Esophagus squamous epithelium (tissue), 5 donors: ENCODE measurements at places on chromosomes 6 and 20. TPM values are rescaled to one million over a fixed set of nuclear protein-coding genes. Genes with fewer than 3 reads are reported as not detected.

GRCh38 chr20:37911838-37912281 is 8.9 kb downstream of the VSTM2L start:
- no peak for DNase-seq

DNA sequence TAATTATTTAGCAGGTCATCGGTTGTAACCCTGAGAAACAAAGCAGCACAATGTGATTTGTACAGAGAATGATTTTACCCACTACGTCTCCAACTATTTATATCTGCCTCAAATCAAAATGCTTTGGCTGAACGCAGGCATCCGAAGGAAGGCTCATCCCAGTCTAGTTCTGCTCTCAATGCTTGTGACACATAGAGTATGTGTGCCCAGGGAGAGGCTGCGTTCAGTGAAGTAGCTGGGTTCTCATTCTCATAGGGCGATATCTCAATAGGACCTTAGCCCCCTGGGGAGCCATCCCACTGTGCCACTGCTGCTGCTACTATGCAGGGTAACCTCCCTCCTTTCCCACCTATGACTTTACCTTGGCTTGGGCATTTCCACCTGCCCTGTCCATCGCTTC is 407 bp downstream of the GABRR2 start:
- no peak for DNase-seq

SRXN1 gene
- 73.4 TPM for total RNA-seq

GNAS-AS1 gene
- total RNA-seq, result 0.48 TPM

DNA sequence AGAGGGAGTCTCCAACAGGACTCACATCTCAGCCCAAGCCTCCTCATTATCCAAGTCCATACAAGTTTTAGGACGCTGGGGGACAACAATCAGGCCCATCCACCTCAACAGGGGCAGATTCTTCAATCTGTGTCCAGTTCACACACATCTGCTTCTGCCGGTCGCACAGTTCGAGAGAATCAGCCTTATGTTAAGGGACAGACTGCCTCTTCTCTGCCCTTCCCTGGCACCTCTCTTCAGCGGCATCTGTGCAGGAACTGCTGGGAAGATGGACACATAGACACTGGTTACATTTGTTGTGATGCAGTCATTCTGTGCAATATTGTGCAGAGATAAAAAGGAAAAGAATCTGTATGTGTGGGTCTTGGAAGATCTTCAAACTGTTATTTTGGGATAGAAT is 21.0 kb downstream of the ULBP1 start:
- no peak for DNase-seq

DNA sequence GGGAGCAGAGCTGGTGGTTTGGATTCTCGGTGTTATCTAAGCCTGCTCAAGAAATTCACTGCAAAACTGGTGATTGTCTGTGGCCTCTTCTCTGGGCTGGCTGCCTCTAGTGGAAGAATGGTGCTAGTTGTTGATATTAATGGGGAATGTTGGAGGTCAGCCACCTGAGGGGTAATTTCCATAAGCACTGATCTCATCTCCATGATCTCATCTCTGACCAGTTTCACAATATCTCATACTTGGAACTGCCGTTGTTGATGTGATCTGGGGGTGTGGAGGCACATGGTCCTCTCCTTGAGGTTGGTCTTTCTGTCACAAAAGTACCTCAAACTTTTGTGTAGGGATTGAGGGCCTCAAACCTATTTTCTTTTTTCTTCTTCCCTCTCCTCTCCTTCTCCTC is 102.6 kb downstream of the CD109 start:
- no peak for DNase-seq

DNA sequence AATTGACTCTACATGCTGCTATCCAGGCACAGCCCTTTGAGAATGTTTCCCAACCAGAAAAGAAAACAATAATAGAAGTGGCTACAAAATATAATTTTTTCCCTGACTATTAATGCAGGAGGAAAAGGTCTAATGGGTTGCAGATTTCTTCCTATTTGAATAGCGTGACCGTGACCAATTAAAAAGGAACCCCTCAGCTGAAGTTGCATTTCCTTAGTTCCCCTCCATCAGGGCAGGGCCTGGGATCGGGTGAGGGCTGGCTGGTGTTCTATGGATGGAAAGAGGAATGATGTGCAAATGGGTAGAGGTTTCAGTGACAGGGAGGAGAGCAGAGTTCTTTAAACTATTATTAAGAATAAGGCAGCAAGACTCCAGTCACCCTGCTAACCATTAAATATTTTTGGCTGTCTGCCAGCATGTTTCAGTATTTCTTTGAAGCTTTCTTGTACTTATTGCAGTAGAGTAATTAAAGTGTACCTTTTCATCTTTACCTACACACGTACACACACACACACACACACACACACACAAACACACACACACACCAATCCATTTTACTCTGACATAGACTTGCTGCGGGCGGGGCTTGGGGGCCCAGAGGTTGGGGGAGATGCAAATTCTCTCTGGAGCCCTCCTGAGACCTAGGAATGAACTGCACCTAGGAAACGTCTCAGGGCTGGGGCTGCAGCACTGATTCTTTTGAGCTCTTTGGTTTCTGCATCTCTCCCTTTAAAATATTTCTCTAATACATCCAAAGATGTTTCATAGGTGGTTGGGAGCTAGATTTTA is 154.8 kb upstream of the SLC35B3 start:
- DNase-seq, result no peak

GRCh38 chr6:97198046-97198565 is 84.9 kb downstream of the MMS22L start:
- DNase-seq, result no peak

GRCh38 chr6:141316236-141316635 is 816.5 kb upstream of the GJE1 start:
- no peak for DNase-seq

DNA sequence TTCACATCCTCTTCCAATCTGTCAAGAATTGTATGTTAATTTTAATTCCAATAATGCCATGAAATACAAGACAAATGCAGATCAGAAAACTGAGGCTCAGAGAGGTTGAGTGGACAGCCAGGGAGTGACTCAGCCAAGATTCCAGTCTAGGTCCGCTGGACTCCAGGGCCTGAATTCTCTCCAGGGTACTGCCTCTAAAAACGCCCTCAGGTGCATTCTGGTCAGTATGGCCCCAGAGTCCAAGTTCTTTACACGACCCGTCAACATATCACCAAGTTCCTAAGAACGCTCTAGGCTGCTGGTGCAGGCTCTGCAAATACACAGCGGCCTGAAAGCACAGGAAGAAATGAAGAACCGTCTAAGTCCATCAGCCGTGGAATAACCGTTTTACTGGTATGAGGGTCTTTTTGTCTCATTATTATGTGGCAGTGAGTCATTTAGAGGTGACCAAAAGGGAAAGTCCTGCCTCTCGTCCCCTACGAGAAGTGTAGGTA is 709 bp upstream of the ASXL1 start:
- no peak for DNase-seq

DNA sequence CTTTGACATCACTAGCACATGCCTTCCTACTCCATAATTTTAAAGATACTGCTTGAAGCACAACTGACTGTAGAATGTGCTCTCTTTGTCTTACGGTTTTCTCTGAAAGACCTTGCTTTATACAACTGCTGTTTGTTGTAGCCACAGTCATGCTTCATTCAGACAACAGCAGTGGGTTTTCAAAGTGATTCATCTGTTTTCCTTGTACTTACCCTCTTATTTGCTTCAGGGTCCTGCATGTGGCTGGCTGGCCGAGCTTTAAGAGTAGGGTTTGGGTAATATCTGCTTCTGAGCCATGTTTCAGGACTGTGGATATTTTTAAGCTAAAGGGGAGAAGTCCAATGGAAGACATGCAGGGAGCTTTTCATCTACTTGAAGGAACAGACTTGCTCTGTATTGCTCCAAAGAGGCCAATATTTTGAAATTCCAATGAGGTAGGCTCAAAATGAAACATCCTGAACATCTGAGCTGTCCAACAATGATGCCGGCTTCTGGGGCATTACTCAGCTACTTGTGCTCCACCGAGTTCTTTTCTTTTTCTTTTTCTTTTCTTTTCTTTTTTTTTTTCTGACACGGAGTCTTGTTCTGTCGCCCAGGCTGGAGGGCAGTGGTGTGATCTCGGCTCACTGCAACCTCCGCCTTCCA is 160.2 kb upstream of the SGK1 start:
- DNase-seq, result no peak

MRPS18B gene
- 56.3 TPM for total RNA-seq

GRCh38 chr20:3045042-3045815 is 623 bp upstream of the MRPS26 start:
- peak; percentile 44 for DNase-seq

CALHM5 gene
- total RNA-seq, result 0.04 TPM

GPLD1 gene
- 0.92 TPM for total RNA-seq

GRCh38 chr6:88629838-88630494 is 333.5 kb downstream of the RNGTT start:
- no peak for DNase-seq

GRCh38 chr20:46113113-46113470 is 5.0 kb upstream of the CD40 start:
- no peak for DNase-seq

DNA sequence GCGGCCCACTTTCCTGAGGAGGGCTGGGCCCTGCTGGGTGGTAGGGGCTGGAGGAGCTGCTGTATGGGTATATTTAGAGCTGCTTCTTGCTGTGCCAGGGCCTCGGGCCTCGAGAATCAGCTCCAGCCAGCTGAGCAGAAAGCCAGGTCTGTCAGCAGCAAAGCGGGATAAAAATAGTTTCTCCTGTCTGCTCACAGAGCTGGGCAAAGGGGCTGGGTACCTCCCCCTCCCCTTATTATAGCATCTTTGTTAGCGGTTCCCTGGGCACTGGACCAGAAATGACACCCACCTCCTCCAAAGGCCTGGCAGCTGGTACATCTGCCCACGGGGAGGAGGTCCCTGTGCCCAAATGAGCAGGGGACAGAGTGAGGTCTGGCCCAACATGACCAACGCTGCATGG is 6.0 kb downstream of the SCRT2 start:
- DNase-seq, result no peak

DNA sequence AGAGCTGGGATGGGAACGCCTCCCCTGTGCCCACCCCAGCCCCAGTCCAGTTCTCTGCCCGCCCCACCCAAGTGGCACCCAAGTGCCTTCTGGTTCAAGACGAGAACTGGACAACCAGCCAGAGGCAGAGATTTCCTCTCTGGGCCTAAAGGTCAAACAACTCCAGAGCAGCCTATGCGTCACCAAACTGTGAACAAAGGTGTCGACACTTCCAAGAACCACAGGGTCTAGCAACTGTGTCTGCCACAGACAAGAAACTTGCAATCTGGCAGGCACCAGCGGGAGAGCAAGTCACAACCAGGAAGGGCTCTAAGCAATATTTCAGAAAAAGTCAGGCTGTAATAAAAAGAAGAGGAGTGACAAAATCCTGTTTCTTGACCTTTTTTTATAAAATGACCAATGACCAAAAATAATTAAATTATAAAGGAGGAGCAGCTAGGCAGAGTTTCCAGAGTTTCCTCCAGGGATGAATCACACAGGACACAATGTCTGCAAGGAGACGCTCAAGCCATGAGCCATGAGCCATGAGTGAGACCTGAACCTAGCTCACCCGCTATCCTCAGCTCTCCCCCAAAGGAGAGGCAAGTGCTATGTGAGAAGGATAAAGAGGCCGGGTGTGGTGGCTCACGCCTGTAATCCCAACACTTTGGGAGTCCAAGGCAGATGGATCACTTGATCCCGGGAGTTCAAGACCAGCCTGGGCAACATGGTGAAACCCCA is 11.1 kb downstream of the EDEM2 start:
- DNase-seq, result no peak

DNA sequence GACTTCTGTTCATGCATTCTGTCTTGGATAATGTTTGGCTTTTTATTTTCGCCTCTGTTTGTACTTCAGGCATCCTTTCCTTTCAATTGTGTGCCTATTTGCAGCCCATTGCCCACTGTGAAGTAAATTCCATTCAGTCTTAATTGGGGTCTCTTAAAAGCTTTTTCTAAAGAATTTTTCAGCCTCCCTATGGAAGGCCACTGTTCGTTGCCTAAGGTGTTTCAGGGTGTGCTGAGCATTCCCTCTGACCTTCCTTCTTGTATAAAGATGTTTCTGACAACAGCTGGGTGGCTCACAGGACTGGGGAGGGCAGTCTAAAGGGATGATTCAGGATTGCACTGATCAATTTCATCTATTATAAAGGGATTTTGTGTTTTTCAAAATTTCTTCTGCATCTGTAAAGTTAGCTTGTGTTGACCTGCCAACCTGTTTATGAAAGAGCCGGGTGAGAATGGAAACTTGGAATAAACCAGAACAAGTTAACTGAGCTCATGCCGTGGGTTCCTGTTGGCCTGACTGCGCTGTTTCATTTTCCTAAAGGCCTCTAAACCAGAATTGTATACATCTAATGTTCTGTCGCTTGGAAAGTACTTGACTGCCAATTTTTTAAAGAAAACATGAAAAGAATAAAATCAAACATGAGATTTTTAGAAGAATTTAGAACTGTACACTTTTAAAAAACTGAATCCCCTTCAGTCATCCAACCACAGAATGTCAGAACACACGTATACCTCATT is 14.3 kb downstream of the PHACTR2 start:
- no peak for DNase-seq

TFEB gene
- 14.6 TPM for total RNA-seq

- DNase-seq, result no peak
These were observed 13.9 kb upstream of the TSHZ2 start for GRCh38 chr20:52958211-52958610.

DNA sequence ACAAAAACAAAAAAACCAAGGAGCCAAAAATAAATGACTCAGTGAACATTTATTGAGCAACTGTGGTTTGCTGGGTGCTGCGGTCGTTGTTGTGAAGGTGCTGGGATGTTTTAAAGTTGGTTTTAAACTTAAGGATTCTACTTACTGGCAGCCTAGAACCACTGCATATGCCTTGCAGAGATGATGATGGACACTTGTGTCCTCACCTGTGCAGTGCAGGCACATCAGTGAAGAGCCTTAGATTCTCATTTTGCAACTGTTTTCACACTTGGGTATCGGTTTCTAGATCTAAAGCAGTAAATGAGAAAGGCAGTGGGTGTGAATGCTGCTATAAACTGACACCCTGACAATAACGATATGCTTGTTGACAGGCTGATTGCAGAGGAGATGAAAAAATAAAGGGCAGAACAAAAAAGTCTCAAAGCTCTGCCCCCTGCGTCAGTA is 68.8 kb downstream of the UTRN start:
- no peak for DNase-seq

DNA sequence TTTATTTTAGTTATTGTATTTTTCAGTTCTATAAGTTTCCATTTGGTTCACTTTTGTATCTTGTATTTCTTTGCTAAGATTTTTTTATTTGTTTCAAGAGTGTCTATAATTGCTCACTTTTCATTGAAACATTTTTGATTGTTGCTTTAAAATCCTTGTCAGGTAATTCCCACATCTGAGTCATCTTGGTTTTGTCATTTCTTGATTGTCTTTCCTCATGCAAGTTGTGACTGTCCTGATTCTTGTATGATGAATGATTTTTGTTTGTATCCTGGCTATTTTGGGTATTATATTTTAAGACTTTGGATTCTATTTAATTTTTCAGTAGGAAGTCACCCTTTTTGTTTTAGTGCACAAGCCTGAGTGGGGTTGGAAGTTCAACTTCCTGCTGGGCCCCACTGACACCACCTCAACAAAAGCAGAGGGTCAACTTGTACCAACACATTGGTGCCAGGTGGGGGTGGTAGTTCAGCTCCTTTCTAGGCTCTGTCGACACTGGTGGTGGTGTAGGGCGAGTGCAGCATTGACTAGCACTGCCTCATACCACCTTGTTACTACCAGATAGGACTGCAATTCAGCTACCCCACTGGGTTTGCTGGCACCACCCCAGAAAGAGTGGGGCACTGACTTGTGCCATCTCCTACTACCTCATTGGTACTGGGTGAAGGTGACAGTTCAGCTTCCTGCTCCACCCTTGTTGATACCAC is 8.8 kb downstream of the RSPH3 start:
- DNase-seq, result no peak
